Vagina (tissue), 2 donors: ENCODE measurements at places on chromosomes 3 and 15.

DNA sequence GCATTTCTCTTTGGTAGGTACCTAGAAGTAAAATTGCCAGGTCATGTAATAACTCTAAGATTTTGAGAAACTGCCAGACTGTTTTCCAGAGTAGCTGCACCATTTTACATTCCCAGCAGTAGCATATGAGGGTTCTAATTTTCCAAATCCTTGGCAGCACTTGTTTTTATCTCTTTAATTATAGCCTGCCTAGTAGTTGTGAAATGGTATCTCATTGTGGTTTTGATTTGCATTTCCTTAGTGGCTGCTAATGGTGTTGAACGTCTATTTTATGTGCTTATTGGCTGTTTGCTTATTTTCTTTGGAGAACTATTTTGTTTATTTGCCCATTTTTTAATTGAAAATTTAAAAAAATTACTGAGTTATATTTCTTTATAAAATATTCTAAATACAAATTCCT, 117.9 kb downstream of the TCF12 start:
- H3K4me3 ChIP-seq, result no peak overlapping the region
- H3K4me1 ChIP-seq, result peaks cover 35% of the 10 kb centered on the region
- H3K27ac ChIP-seq, result no peak overlapping the region
- no peak for DNase-seq
- H3K36me3 ChIP-seq, result no peaks in the 10 kb centered on the region

- DNase-seq, result no peak
- H3K4me3 ChIP-seq, result no peak overlapping the region
- no peaks in the 10 kb centered on the region for H3K4me1 ChIP-seq
- H3K36me3 ChIP-seq, result no peaks in the 10 kb centered on the region
- H3K27me3 ChIP-seq, result no peaks in the 10 kb centered on the region
- no peak overlapping the region for H3K27ac ChIP-seq
Measured at GRCh38 chr3:141728355-141728892, 9.7 kb upstream of the RNF7 start.

GRCh38 chr15:33236841-33237509, 42.5 kb upstream of the FMN1 start:
- H3K27me3 ChIP-seq, result no peaks in the 10 kb centered on the region
- no peak for DNase-seq
- no peaks in the 10 kb centered on the region for H3K4me1 ChIP-seq
- H3K27ac ChIP-seq, result no peak overlapping the region

DNA sequence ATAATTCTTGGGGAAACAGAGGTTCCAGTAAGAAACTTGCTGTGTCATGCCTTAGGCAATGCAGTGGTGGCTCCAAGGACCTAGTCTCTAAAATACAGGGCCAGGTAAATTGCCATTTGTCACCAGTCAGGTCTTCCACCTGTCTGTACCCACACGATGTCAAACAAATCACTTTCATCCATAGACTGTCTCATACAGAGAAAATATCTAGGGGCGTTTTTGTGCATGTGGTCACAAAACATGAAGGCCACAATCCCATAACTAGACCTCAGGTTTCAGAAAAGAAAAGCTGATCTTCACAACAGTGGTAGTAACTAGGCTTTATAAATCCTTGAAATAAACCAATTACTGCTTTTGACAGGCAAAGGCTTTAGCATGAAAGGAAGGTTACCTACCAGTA, 92.3 kb downstream of the SLC9A9 start:
- no peaks in the 10 kb centered on the region for H3K27me3 ChIP-seq
- no peaks in the 10 kb centered on the region for H3K4me1 ChIP-seq
- H3K36me3 ChIP-seq, result no peaks in the 10 kb centered on the region
- H3K4me3 ChIP-seq, result no peak overlapping the region

GRCh38 chr15:39227001-39227400, 353.9 kb upstream of the THBS1 start:
- H3K27ac ChIP-seq, result no peak overlapping the region
- DNase-seq, result no peak
- H3K36me3 ChIP-seq, result no peaks in the 10 kb centered on the region
- H3K4me3 ChIP-seq, result no peak overlapping the region
- no peaks in the 10 kb centered on the region for H3K4me1 ChIP-seq

DNA sequence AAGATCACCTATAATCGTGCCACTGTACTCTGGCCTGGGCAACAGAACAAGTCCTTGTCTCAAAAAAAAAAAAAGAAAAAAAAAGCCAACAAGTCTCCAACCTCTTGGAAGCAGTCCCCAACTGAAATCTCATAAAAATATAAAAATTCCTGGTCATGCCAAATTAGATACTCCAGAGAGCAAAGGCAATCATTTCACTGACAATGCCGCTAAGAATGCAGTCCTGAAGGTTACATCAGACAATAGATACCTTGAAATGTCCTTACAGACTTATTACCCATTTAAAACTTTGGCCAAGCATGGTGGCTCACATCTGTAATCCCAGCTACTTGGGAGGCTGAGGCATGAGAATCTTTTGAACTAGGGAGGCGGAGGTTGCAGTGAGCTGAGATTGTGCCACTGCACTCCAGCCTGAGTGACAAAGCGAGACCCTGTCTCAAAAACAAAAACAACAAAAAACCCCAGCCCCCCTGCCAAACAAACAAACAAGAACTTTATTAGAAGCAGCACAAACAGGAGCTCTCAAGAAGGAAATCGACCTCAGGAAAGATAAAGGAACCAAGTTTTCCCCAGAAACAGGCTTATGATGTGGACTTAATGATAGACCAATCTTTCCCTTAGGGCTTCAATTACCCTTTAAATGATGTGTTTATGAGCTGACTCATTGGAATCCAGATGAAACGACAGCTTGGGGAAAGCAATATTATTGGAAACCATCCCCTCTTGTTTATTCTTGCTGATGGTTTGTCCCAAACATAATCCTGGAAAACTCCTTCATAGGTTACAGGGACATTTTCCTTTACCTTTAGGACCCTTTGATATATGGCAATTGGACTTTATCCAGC, 53.1 kb upstream of the XCR1 start:
- DNase-seq, result peak; percentile 64
- peaks cover 40% of the 10 kb centered on the region for H3K4me1 ChIP-seq
- H3K27ac ChIP-seq, result peak overlapping the region; percentile 66
- no peaks in the 10 kb centered on the region for H3K36me3 ChIP-seq
- no peaks in the 10 kb centered on the region for H3K27me3 ChIP-seq

DNA sequence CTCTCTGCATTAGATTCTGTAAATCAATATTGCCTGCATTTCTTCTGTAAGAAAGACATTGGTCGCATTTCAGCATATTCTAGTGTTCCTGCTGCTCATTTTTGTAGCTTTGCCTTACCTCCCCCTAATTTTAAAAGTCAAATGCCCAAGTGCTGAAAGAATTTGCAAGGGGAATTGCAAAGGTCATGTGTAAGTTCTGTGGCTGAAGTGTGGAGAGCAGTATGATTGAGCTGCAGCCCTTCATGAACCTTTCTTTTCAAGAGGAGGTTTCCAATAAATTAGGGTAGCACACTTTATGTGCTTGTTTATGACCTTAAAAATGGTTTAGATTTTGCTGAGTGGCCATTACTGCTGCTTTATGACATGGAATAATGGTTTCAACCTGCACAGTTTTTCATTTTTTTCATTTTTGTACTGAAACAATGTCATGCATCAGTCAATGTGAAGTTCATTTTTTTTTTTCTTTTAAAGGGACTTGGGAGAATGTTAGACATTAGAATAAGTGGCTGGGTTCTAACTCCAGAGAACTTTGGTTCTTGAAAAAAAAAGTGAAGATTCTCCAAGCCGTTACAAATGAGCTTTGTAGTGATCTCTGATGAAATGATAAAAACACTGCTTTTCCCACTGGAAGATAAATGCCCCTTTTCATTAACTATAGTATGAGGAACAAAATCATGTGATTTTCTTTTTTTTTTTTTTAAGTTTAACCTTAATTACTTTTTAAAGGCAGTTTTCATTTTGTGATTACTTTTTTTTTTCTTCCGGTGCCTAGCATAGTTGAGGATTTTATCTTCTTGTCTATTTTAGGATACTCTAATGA, 99.6 kb downstream of the MITF start:
- H3K27me3 ChIP-seq, result no peaks in the 10 kb centered on the region
- H3K36me3 ChIP-seq, result no peaks in the 10 kb centered on the region
- no peak overlapping the region for H3K27ac ChIP-seq
- no peak overlapping the region for H3K4me3 ChIP-seq
- H3K4me1 ChIP-seq, result peaks cover 23% of the 10 kb centered on the region

- DNase-seq, result no peak
- no peaks in the 10 kb centered on the region for H3K27me3 ChIP-seq
- H3K36me3 ChIP-seq, result no peaks in the 10 kb centered on the region
- H3K4me1 ChIP-seq, result no peaks in the 10 kb centered on the region
- no peak overlapping the region for H3K27ac ChIP-seq
Measured at GRCh38 chr3:157323360-157323759, 113.3 kb upstream of the PTX3 start.

DNA sequence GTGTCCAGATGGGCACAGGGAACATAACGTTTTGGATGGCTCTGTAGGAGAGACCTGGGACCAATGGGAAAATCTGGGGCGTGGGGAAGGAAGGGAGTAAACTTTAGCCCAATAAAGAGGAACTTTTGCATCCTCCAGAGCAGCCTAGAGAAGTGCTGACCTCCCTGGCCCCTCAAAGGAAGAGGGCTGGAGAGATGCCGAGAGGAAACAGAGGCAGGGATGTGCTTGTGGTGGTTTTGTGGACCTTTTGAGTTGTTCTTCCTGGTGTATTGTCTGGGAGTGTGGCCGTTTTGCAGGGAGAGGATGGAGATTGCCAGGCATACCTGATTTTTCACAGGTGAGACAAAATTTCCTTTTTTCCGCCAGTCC, 10.2 kb downstream of the CTSH start:
- H3K4me3 ChIP-seq, result no peak overlapping the region
- H3K4me1 ChIP-seq, result peaks cover 52% of the 10 kb centered on the region
- DNase-seq, result no peak
- peak overlapping the region; percentile 51 for H3K27ac ChIP-seq
- H3K36me3 ChIP-seq, result no peaks in the 10 kb centered on the region
